ENCODE measurements at places on chromosomes 4 and X.

DNA sequence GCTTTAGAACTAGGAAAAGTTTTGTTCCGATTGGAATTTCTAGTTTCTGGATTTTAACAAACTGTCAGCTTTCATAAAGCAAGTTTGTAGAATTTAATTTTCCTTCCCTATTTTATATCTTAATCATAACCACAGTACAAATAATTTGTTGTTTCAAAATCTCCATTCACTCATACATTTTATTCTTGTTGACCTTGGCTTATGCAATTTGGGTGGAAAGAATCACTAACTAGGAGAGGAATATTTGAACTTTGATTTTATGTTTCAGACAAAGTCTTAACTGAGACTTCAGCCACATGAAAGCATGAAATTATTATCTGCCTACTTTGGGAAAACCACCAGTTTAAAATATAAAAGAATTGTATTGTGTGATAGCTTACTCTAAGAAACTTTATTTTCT lies 427.9 kb downstream of the SPRY1 start:
- no peak for DNase-seq

GRCh38 chr4:150173982-150174398 lies 95.7 kb downstream of the DCLK2 start:
- no peak for DNase-seq

DNA sequence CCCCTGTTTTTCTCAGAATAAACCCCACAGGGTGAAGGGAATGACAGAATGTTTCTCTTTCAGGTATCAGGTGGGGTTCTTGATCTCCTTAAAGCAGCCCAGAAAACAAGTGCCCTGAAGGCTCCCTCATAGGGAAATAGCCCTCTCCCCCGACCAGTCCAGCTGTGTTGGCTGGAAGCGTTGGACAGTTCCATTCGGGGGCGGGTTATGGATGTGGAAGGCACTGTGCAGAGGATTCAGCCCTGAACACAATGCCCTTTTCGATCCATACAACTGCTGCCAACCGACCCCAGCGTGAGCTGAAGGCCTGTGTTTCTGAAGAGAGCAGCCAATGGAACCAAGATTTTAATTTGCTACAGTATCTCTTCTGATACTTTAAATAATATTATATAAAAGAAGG lies 41.5 kb downstream of the SEL1L3 start:
- no peak for DNase-seq

DNA sequence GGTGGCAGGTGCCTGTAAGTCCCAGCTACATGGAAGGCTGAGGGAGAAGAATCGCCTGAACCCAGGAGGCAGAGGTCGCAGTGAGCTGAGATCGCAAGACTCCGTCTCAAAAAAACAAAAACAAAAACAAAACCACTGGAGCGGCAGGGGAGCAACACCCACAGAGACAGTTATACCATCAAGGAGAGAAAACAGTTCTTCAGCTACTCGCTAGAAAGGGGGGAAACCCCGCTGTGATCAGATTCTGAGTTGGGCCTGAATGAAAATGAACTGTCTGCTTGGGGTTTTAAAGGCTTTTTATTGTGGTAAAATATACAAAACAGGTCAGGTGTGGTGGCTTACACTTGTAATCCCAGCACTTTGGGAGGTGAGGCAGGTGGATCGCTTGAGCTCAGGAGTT lies 16.8 kb upstream of the IRAK1 start:
- no peak for DNase-seq

DNA sequence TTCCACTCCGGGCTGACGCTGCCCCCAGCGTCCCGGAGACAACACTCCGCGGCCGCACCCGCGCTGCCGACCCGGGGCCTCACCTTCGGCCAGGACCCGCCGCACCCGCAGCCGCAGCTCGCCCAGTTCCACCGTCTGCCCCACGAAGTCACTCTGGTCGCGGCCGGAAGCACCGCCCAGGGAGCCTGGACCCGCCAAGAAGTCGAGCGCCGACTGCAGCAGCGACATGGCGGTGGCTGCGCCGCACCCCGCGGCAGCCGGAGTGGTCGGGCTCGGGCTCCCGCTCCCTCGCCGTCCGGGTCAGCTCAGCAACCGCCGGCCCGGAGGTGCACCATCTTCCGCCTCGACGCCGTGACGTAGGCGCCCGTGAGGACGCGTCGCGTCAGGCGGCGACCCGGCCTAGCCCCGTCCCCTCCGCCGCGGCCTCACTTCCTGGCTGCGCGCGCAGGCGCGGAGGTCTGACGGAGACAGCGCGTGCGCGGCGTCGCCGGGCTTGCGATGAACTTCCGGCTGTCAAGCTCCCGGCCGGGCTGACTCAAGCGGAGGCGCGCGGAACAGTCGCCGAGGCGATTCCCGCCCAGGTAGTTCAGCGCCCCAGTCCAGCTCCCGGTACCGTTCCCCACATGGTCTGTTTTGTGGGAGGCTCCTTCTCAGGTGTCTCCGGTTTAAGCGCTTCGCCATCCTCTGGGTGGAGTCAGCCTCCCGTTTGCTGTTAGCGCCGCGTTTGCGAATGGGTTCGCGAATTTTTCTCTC lies at the start of the genes GAK and TMEM175:
TSS of gene GAK (minus strand) at position 357 of the 753 bp plus-strand sequence. CDS start at position 228, 129 bp downstream.
TSS of gene TMEM175 (plus strand) at position 501 of the 753 bp plus-strand sequence. CDS start 15,280 bp downstream, outside the sequence.
- peak; percentile 83 for DNase-seq

DNA sequence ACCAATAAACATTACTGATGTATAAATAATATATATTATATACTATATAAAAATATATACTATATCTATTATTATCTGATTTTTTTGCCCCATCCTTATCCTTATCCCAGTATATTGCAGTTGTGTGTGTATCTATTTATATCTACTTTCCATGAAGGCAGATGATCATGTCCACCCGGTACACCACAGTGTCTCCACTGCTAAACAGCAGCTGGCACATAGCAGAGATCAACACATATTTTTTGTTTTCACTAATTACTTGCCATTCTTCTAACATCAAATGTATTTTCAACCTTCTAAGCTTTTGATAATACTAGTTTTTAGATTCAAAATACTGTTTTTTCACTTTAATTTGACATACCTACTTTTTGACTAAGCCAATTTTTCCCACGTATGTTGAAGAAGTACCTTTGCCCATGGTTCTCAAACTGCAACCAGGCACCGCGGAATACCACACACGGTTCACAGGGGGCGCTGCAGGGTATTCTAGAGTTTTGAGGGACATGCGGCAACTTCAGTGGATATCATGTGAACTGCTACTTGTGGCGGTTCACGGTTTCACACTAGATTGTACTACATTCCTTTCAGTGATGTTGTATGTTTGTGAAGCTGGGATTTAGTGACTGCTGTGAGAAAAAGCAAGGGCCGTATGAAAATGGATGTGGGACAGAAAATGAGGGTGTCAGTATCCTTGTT lies 182.5 kb upstream of the NPY2R start:
- DNase-seq: no peak

DNA sequence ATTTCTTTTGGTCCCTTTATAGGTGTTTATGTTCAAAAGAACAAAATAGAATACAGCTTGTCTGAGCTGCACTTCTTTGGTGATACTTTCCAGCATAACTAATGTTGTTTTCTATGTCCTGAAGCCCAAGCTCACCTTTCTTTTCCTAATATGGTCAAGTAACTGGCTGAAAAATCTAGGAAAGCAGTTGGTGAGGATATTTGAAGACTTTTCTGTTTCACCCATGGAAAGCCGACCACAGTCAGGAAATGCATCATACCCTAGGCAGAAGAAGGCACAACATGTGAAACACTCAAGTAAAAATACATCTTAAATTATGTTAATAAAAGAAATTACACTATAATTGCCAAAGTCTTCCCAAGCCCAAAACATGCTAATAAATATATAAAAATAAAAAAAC lies 337.0 kb downstream of the PDGFC start:
- DNase-seq: no peak

- no peak for DNase-seq
Observed at GRCh38 chr4:48665555-48666186, 114.4 kb downstream of the FRYL start.

- no peak for DNase-seq
Observed at GRCh38 chr4:75009138-75009537, 76.2 kb downstream of the PARM1 start.

DNA sequence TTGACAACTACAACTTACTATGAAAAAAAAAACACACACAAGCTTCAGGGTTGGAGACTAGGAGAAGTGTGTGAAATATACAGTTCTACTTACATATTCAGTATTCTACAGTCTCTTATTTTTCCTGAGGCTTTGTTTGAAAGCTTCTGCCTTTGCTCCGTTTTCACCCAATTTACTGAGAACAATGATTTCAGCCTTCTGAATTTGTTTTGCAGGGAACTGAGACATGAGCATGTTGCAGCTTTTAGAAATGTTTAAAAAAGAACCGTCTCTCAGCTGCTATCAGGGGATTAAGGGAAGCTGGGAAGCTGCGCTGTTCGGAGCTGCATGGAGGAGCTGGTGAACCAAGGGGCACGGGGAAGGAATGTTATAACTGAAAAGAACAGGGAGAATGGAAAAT lies 85.7 kb downstream of the QDPR start:
- no peak for DNase-seq

- no peak for DNase-seq
Observed at GRCh38 chrX:46381630-46382029, 163.6 kb downstream of the ZNF674 start.

DNA sequence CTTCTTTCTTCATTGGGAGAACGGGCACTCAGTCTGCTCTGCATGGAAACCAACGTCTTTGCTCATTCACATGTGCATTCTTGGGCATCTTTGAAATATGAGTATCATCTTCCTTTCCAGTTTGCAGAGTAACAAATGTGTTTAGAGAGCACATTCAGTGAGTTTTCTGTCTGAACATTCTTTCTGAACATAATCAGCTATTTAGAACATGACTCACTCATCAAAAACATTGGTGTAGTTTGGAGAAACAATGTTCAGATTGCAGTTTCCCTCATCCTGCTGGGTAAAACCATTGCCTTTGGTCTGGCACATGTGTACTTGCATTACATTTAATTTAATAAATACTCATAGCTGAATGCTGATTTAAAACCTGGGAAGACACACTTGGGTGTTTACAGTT lies 81.5 kb upstream of the F9 start:
- DNase-seq: no peak

DNA sequence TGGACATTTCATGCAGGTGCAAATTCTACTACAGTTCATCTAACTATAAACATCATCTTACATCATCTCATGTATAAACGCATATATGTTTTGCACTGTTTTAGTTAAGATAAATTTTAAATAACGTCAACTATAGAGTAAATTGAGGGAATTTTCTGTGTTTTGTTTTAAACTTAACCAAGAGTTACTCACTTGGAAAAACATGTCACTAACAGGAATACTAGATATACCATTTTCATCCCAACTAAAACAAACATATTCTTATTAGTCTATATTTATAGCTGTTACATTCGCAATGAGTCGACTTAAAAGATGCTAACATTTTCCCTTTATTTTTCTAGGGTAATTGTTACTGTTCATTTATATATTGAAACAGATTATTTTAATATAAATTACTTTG lies 159.6 kb downstream of the PDGFC start:
- no peak for DNase-seq
